ENCODE measurements at places on chromosomes 5 and 9. TPM values are rescaled to one million over a fixed set of nuclear protein-coding genes. Genes with fewer than 3 reads are reported as not detected.

GFI1B gene
- not detected for total RNA-seq

DNA sequence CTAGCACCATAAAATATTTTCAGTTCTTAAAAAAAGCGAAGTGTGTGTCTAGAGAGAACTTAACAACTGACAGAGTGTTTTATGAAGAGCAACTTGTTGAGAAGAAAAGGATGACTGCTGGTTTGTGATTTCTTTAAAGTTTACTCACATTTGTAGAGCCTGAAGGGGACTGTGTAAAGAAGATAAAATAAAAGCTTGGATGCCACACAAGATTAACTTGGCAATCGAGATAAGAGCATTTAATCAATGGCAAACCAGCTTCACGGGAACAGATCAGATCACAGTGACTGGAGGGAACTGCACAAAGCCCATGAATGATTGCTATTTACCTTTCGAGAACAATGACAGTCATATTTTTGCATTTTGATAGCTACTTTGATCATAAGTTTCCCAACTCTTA lies 2013.1 kb upstream of the CDH9 start:
- no peak for DNase-seq

- no peak for DNase-seq
Observed at GRCh38 chr5:122694884-122695283, 80.0 kb upstream of the SNX2 start.

NEURL1B gene
- total RNA-seq: 6.1 TPM

- DNase-seq: peak; percentile 21
Observed at GRCh38 chr5:112917453-112917995, 4.5 kb downstream of the REEP5 start.

CTSV gene
- under 0.01 TPM for total RNA-seq

ACOT12 gene
- total RNA-seq: 2.0 TPM

DNA sequence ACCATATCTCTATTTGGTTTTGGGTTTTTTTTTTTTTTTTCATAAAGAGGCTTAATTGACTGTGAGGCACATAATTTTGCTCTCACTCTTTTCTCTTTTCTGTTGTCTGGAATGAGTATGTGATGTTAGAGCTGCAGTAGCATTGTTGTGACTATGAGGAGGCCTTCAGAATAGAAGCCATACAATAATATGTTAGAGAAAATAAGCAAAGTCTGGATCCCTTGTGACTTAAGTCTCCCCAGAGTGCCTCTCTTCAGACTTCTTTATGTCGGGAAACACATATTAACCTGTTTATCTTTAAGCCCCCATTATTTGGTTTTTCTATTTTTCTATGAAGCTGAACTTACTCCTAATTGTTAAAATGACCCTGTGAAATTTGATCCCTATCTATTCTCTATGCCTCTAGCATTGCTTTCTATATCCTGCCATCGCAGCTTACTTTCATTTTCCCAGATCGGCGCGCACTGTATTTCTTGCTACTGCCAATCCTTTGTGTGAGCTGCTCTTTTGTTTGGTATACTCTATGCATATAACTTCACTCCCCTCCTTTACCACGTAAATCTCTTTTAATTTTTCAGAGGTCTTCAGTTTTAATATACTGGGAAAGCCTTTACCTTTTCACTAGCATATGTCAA lies 372.5 kb upstream of the KCNN2 start:
- no peak for DNase-seq

ROPN1L gene
- total RNA-seq: 0.17 TPM

GRCh38 chr9:87109851-87110250 lies 162.5 kb upstream of the GAS1 start:
- DNase-seq: peak; percentile 43

DNA sequence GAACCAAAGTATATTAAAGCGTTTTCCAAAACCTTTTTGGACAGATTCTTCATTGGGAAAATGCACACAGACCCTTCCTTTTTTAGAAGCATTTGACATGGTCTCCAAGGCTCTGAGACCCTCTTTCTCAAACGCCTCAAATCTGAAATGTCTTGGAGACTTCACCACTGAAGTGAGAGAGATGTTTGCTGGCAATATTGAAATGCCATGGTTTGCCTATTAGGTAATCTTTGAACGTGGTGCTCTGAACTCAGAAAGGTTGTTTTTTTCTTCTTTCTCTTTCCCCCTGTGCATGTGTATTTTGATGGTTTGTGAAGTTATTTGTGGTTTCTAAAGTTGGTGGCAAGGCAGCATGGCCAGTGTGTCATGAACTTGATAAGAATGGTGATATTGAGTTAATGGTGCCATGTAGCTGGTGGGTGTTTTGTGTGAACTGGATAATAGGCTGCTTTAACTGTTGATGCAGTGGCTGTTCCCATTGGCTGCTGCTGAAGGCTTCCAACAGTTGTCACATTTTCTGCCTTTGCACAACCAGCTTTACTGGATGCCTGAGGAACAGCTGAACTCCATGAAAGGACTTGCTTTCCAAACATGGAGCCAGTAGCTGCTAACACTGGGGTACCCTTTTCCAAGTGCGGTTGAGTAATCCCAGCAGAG lies 1.7 kb downstream of the PALM2AKAP2 start:
- peak; percentile 47 for DNase-seq

PTPN3 gene
- total RNA-seq: 2.3 TPM

CDC20B gene
- not detected for total RNA-seq

- no peak for DNase-seq
Observed at GRCh38 chr9:68983522-68984424, 30.1 kb downstream of the PRKACG start.

- no peak for DNase-seq
Observed at GRCh38 chr9:73179589-73179988, 27.9 kb downstream of the ANXA1 start.

GRCh38 chr5:173236531-173237142 lies 1.6 kb upstream of the NKX2-5 start:
- no peak for DNase-seq

DNA sequence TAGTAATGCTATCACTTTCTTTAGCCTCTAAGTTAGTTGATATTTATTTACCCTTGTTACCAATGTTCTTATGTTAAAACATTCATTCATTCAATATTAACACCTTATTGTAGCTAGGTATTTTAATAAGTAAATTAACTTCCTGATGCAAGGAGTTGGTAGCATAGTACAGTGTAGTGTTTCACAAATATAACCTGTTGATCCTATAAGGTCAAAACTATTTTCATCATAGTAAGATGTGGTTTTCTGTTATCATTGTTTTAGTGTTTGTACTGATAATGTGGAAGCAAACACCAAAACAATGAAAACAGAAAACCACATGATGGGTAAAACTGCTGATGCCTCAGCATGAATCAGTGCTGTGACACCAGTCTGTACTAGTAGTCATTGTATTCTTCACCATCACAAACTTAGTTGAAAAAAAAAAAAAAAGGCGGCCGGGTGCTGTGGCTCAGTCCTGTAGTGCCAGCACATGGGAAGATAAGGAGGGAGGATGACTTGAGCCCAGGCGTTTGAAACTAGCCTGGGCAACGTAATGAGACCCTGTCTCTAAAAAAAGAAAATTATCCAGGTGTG lies 36.5 kb downstream of the ZCCHC7 start:
- no peak for DNase-seq

- DNase-seq: no peak
Observed at GRCh38 chr9:113530022-113530635, 66.6 kb downstream of the RGS3 start.

- DNase-seq: no peak
Observed at GRCh38 chr9:128271112-128271511, 4.7 kb downstream of the GOLGA2 start.

DNA sequence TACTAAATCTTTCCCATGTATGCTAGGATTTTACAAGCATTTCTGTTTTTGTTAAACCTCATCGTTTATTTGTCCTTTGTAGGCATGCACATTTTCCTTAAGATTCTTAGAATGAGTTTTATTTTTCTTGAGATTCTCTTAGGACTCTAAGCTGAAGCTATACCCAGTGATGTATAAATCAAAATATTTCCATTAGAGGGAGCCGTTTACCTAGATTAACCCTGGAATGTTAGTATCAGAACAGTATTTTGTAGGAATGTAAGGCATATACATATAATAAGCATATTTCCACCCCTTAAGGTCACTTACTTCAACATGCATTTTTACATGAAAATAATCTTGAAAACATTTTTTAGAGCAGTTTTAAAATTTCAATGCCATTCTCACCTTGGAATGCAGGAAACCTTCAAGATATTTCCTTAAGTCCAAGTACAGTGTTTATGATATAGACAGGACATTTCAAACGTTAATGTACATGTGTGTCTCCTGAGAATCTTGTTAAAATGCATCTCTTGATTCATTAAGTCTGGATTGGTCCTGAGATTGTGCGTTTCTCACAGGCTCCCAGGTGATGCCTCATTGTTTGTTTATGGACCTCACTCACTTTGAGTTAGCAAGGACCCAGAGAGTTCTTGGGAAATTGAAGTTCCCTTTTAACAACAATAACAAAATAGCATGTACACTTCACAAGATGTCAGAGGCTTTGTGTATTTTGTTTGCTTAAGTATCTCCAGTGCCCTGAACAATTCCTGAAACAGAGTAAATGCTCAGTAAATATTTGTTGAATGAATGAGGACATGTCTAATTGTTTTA lies 34.9 kb upstream of the FCHO2 start:
- DNase-seq: peak; percentile 23

DNA sequence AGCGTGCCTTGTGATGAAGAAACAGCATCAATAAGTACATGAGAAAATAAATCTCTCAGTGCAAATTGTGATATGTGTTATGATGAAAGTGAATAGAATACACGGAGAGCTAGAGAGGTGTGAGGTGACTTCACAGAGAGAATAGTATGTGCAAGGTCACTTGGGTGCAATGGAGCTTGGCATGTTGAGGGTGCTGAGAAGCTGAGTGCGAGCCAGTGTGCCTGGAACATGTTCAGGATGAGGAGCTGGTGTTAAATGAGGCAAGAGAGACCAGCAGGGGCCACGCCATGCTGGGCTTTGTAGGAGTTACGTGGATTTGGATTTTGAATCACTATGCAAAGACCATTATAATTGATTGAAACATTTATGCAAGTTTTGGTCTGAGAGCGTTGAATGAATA lies 12.8 kb upstream of the RPS23 start:
- DNase-seq: no peak

C8G gene
- total RNA-seq: 1.2 TPM

GRCh38 chr9:136306211-136307208 lies 2.6 kb upstream of the CCDC187 start:
- no peak for DNase-seq
